ENCODE measurements at places on chromosomes 2 and 18.

- no peak for DNase-seq
Measured at GRCh38 chr2:111042261-111042660, 78.5 kb upstream of the BCL2L11 start.

GRCh38 chr2:166516712-166517303 lies 22.8 kb upstream of the SCN7A start:
- DNase-seq, result no peak

DNA sequence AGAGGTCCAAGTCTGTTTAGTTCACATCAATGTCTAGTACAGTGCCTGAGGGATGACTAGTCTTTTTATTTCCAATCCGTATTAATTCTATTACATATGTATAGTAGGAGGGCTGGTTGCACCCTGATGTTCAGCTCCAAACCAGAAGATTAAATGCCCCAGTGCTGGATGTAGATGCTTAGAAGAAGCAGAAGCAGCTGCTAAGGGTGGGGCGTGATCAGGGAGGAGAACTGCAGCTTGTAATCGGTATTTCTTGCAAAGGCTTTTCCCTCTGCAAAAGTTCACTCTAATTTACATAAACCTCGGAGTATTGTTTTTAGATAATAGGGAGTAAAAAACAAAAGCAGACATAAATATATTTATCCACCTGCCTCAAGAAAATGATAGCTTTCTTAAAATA lies 145.3 kb upstream of the ITGA4 start:
- DNase-seq, result no peak

- DNase-seq, result no peak
Measured at GRCh38 chr2:45237128-45237527, 227.9 kb upstream of the SIX2 start.

DNA sequence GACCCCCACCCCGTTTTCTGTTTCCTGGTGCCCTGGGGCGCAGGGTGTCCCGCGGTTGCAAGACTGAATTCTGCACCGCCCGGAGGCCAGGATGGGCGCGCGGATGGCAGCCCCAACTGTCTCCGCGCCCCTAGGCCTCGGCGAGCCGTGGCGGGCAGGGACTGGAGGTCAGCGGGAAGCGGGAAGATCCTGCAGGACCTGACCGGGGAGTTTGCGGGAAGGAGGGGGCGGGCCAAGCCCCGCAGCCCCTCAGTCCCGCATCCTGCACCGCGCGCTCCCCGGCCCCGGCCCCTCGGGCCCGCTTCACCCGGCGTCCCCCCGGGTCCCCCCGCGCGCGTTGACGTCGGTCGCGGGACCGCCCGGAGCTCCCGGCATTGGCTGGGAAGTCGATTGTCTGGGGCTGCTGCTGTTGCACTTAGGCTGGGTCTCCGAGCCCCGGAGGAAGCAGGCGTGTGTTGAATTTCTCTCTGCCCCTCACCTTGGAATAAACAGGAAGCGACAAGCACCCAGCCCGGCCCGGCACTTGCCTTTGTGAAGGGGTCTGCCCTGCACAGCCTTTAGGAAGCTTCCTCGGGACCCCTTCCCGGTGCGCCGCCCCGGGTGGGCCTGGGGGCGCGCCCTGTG lies at the start of gene LDLRAD4:
Gene LDLRAD4 (plus strand): TSS at position 393 of the 624 bp plus-strand sequence.
- no peak for DNase-seq
